ENCODE measurements at places on chromosomes 6 and 20.

DNA sequence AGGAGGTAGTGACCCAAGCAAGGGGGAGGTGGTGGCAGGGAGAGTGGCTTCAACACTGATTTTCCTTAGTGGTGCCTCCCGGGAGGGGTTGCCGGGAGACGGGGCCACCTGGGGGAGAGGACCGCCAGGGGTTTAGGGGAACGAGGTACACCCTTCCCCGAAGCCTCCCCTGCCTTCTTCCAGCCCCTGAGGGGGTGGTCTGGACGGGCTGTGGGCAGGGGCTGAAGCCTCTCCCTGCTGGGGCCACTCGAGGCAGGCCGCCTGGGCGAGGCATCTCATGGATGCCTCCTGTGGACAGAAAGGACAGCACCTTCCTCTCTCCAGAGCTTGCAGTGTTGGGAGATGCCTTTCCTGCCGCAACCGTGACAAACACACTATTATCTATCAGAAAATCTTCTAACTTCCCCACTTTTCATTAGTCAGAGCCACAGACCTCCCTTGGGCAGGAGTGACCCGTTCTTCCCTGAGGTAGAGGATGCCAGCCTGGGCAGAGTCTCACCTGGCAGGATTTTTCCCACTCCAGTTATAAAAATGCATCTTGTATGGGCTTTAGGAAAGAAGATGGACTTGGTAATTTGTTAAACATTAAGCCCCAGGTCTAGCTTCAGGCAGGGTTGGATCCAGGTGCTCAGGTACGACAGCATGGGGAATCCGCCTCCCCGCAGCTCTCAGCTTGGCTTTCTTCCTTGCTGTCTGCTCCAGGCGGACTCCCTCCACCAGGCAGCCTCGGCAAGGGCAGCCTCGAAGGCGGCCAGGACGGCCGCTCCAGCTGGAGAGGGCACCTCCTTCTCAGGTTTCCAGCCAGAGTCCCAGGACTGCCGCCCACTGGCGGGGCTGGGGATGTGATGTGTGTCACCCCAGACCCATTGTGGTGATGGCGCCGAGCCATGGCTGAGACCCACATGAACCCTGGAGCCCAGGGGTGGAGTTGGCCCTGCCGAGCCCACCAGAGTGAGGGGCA is 11.0 kb downstream of the HRH3 start:
- DNase-seq: no peak

GRCh38 chr6:170135821-170136471 is 154.9 kb downstream of the DLL1 start:
- DNase-seq: no peak

DNA sequence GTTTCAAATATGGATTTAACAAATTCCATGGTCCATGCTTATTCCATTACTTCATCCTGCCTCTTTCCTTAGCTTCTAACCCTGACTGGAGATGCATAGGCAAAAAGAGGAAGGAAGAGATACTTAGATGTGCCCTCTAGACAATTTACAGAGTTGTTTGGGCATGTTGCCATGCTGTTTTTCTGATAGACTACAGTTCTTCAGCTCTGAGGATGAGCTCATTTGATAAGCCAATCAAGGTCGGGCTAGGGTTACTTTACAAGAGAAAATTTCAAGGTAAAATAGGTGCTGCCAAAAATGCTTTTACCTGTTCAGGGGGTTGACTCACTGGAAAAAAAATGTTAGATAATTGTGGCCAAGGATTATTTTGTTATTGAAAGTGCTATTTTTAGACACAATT is 5.9 kb downstream of the HCRTR2 start:
- no peak for DNase-seq

GRCh38 chr6:131412960-131413830 is 159.8 kb upstream of the ARG1 start:
- no peak for DNase-seq

- no peak for DNase-seq
Measured at GRCh38 chr20:1941226-1941625, 46.0 kb downstream of the SIRPA start.

DNA sequence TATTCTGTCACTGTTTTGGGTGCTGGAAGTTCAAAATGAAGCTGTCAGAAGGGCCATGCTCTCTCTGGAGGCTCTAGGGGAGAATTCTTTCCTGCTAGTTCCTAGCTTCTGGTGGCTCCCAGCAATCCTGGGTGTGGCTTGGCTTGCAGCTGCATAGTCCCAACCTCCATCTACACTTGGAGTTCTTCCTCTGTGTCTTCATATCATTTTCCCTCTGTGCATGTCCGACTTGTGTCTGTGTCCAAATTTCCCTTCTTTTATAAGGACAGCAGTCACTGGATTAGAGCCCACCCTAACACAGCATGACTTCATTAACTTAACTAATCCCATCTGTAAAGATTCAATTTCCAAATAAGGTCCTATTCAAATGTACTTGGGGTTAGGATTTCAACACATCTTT is 23.3 kb upstream of the ENPP1 start:
- no peak for DNase-seq

DNA sequence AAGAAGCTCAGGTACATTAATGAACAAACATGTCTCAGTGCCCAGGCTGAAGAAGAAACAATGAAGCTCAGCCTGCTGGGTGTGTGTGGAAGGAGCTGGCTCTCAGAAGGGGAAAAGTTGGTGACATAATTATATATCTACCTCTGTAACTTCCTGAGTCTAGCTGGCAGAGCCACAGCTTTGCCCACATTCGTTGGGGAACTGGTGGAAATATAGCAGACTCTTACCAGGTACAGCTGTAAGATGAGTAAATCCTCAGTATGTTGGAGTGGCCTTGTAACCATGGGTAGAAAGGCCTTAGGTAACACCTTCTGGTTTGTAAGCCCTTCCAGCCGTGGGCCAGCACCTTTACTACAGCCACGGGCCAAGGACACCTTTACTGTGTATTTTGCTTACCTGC is 29.9 kb upstream of the PNRC1 start:
- no peak for DNase-seq

- peak; percentile 47 for DNase-seq
Measured at GRCh38 chr20:36836591-36837269, 39.2 kb upstream of the TLDC2 start.

- DNase-seq: no peak
Measured at GRCh38 chr20:31849306-31849930, 4.0 kb upstream of the FOXS1 start.

GRCh38 chr6:153031335-153031955 is 28.9 kb upstream of the MTRF1L start:
- DNase-seq: peak; percentile 17

DNA sequence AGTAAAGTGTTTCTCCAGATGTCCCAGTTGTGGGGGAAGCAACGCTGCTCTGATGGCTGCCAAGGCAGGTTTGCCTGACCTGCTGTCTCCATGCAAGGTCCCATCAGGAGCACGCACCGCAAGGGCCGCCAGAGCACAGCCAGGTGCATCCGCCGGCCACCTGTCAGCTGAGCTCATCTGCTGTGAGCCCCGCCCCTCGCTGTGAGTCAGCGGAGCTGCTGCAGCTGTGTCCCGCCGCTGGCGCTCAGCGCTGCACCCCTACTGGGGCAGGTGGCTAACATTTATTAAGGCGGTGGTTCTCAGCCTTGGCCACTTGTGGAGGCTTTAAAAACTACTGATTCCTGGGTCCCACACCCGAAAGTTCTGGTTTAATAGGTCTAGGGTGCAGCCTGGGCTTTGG is 225.7 kb downstream of the UST start:
- DNase-seq: peak; percentile 47

DNA sequence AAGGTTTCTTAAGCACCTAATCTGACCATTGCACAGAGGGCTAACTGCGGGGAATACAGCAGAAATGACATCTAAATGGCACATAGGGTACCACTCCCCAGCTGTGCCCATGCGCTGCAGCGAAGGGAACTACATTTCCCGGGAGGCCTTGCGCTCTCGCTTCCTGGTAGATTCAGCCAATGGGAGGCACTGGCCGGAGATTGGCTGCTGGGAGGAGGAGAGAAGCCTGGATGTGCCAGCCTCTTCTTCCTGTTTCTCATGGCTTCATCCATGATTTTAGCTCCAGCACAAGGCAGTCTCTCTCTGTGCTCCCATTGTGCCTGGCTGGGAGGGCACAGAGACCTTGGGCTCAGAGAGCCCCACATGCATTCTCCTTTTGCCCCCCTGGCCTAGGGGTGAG is 101.7 kb upstream of the FOXA2 start:
- DNase-seq: peak; percentile 47

GRCh38 chr6:139112561-139112960 is 22.3 kb upstream of the HECA start:
- no peak for DNase-seq

DNA sequence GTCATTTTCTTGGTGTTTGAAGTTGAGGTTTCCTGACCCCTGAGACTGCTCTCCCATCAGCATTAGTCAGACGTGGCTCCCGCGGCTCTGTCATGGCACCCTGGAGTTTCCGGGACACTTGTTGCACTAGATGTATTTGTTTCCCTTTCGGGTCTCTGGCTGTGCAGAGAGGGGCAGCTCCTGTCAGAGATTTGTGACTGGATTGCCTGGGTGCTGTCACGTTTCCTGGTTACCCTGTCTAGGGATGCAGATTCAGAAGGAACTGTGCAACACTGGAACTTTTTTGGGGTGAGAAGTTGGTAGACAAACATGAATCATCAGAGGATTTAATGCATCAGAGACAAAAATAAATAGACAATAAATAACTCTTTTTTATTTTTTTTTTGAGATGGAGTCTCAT is 431.8 kb upstream of the MAN1A1 start:
- DNase-seq: peak; percentile 23

DNA sequence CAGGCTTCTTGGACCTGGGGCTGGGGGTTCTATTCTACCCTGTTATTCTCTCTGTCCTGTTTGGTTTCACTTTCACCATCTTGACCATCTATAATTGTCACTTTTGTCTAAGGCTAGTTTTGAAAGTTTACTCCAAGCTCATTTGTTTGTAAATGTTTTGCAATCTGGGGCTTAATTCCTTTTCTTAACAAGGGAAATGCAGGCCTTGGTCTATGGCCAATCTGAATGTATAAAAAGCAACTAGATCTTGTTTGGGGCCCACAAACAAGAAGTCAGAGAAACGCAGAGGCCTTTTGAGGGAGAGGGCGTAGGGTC is 86.3 kb upstream of the PREP start:
- DNase-seq: no peak

DNA sequence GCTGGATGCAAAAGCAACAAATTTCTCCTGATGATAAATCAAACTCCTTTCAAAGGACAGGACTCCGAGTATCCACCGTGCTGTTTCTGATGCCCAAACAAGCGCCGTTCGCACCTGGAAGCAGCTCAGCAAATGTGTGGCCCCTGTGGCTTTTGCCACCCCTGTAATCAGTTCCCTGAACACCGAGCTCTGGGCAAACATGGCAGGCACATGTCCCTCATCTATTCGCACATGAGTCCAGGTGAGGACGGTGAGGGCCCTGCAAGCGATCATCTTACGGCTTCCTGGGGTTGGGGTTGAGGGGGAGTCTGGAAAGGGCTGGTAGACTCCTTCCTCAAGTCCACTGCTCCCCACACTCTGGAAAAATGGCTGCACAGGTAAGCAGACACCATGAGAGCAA is 23.7 kb downstream of the RNASET2 start:
- no peak for DNase-seq

- DNase-seq: no peak
Measured at GRCh38 chr6:134343066-134343465, 25.2 kb upstream of the SGK1 start.

- no peak for DNase-seq
Measured at GRCh38 chr6:43142101-43142500, 29.0 kb upstream of the SRF start.

- DNase-seq: no peak
Measured at GRCh38 chr6:82783587-82784236, 281.9 kb downstream of the UBE3D start.

DNA sequence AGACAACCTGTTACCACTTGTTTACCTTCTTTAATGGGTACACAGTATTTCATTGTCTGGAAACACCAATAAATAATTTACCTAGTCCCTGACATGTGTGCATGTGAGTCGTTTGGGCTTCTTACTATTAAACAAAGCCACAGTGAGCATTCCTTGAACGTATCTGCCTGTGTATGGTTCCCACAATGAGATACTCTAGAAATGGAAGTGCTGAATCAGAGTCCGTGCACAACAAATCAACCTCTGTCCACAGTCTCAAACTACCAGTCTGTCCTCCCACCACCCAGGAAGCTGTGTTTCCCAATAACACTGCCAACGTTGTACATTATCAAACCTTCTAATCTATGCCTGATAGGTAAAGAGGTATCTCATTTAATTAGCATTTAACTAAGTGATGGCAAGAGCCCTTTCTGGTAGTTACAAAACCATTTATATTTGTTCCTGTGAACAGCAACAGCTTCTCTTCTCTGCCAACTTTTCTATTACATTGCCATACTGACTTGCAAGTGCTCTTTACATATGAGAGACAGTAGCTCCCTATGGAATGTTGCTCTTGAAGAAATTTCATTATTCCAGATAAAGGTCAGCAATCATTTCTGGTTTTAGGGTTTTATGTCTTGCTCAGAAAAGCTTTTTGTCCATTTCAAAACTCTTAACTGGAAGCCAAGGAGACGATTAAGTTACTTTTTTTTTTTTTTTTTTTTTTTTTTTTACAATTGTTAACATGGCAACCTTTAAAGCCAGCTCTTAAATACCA is 14.7 kb downstream of the JAG1 start:
- DNase-seq: no peak

- no peak for DNase-seq
Measured at GRCh38 chr6:67748521-67748920, 886.6 kb upstream of the ADGRB3 start.

DNA sequence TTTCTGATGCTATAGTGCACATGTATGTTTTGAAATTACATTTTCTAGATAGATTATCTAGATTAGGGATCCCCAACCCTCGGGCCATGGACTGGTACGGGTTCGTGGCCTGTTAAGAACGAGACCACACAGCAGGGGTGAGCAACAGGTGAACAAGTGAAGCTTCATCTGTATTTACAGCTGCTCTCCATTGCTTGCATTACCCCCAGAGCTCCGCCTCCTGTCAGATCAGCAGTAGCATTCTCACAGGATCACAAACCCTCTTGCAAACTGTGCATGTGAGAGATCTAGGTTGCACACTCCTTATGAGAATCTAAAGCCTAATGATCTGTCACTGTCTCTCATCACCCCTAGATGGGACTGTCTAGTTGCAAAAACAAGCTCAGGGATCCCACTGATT is 10.4 kb downstream of the CEP57L1 start:
- DNase-seq: no peak

- DNase-seq: no peak
Measured at GRCh38 chr6:7976485-7977056, 66.0 kb upstream of the TXNDC5 start.

GRCh38 chr6:168960551-168961263 is 292.9 kb downstream of the THBS2 start:
- no peak for DNase-seq

DNA sequence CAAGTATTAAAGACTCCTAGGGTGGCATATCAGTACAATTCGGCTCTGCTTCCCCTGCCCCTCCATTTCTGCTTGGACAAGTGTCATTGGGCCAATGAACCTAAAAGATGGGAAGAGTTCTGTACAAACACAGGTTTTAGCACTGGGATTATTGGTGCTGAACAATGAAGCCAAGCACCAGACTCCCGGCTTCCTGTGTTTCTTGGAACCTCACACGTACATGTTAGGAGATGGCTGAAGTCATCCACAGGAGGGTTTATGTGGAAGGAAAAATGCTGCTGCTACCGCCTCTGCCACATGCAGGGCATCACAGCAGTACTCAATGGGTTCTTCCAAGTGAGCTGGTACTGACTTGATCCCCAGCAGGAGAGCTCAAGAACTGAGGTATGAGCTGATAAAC is 49.7 kb downstream of the TNFRSF21 start:
- DNase-seq: no peak

Data from astrocyte of the spinal cord (primary cell).